ENCODE measurements at places on chromosomes 1 and 21.

DNA sequence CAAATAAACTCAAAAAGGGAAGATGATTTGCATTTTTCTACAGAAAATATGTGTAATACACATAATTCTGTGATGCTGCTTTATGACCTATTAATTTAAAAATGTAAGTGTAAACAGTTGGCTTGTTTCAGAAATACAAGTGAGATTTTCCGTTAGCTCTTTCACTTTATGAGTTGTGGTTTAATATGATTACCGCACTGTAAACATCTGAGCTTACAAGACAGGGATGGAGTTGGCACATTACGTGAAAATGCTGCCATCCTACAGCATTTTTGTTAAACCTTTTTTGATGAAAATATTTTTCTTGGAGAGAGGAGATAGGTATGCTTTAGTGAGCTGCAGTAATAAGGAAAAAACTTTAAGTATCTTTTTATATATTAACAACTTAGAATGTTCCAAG lies 426.8 kb upstream of the ADAMTS5 start:
- DNase-seq: no peak

DNA sequence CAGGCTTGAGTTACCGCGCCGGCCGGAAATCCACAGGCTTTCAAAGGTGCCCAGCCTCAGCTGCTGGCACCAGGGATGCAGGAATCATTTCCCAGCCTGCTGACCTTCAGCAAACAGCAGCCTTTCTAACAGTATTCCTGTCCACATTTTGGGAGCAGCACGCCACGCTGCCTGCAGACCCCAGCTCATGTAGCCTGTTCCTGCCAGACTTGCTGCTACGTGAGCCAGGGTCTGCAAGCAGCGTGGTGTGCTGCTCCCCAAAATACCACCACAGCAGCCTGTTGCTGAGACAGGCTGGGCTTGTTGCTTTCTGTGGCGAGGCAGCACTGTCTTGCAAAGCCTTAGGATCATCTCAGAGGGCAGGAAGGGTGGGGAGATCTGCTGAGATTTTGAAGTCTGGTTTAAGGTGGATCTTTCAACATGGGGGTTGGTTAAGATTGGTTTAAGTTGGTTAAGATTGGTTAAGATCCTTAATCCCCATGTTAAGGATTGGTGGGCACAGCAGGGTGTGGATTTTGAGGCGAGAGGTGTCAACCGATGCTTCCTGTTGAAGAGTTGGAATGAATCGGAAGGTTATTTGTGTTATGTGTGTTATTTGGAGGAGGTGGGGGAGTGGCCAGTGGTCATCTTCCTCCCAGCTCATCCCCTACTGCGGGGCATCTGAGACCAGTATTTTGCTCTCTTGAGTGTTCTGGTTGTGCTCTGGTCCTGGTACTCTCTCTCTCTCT lies 12.9 kb downstream of the FAAH start:
- DNase-seq: no peak

- no peak for DNase-seq
These were observed 331.6 kb downstream of the SRGAP2C start for GRCh38 chr1:121516234-121516967.

GRCh38 chr1:180281490-180281889 lies 51.4 kb downstream of the LHX4 start:
- DNase-seq: no peak

DNA sequence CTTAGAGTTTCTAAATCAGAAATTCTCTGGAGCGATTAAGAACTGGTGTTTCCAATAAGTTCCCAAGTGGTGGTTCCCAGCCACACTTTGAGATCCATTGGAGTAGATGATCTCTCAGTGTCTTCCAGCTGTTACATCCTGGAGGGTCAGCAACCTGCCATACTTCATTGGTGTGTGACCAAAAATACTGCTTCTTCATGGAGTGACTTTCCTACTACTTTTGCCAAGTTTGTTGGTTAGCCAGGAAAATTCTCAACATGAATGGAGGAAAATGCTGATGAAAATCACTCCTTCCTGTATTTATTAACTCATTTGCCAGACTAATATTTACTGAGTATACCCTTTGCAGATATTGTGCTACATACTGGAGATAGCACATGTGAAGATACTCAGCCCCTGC lies 186.1 kb downstream of the FGGY start:
- DNase-seq: no peak

DNA sequence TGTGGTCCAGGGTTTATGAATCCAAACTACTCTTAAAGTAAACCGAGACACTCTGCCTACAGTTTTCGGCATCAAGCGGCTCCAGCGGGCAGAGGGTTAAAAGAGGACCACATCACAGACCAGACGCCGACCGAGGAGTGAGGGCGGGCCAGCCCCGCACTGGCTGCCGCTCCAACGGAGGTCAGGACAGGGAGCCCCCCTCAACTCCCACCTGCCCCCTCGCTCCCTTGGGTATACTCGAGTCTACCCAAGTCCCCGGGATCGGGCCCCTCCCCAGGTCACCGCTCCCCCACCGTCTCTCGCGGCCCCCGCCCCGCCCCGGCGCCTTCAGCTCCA lies 312 bp downstream of the ARNT start:
- peak; percentile 46 for DNase-seq

DNA sequence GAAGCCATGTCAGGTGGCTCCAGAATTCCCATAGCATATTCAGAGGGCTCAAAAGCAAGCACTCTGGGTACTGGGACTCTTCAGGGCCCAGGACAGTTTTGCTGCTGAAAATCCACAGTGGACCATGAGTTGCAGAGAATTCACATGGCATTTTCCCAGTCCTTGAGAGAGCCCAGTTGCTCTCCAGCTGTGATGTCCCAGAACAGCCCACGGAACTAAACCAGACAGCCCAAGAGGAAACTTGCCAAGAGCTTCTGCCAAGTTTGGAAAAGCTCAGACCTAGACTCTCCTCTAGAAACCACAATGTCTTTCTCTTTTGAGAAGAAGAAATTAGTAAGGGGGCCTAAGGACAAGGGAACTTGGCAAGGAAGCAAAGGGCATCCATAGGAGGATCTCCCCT lies 69.4 kb downstream of the RGS2 start:
- DNase-seq: peak; percentile 8

DNA sequence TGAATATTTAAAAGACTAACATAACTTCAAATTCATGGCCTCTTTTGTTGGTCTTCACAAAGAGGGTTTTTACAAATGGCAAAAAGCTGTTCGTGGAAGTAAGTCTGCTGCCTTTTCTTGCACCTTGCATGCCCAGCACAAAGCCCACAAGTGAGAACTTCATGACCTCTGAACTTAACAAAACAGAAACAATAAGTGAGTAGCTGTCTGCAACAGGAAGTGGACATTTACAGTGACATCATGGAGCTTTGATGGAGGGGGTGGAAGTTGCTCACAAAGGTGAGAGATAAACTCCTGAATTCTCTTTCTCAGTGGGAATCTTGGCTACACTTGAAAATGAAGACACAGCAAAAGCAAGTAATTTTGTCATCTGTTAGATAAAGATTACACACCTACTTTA lies 303.3 kb upstream of the DEPDC1 start:
- DNase-seq: no peak

DNA sequence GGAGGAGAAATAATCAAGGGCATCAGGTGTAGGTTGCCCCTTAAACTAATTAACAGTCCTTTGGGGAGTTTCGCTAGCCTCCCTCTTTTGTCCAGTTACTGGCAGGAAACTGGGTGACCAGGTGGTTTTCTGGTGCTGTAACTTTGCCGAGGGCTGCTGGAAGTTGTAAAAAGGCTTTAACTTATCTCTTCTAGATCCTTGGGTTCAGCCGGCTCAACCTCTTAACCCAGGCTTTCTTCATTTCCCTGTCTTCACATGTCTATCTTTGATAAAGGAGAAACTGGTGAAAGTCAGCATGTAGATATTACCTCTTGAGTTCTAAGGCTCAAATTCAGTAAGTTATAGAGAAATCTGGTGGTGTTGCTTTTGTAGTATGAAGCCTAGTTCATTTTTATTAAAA lies 289.7 kb upstream of the NRIP1 start:
- no peak for DNase-seq

- DNase-seq: no peak
These were observed 61.8 kb upstream of the PTGFRN start for GRCh38 chr1:116847688-116848531.

- no peak for DNase-seq
These were observed 839.9 kb downstream of the USP25 start for GRCh38 chr21:16569679-16570078.

DNA sequence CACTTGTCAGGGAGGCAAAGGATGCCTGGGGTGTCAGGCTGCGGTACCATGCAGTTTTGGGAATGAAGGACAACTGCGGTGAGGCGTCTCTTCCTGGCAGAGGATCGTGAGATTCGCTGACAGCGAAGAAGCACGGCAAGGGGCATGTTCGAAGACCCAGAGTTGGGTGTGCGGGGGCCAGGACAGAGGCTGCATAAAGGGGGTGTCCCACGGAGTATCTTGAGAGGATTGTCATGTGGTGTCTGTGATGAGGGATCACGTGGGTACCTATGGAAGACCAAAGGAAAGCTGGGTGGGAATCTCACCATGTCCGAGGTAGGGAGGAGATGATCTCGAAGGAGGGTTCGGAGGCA lies 372 bp downstream of the SLC25A44 start:
- DNase-seq: peak; percentile 24

GRCh38 chr1:39369565-39369964 lies 121.9 kb upstream of the BMP8A start:
- DNase-seq: no peak

DNA sequence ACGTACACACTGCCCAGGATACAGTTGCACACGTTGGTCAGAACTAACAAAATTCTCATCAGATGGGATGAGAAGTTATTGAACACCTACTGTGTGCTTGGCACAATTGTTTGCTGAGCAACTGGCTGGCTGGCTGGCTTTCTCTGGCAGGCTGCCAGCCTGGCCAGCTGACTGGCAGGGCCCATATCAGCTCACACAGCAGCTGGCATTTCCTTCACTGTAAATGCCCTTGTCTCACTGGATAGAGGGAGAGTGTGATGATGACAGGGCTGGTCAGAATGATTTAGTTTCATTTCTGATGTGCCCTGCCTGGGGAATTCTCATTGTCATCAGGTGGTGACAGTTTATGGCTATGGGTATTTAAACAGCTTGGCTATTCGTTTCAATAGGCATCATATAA lies 15.8 kb downstream of the CAMK2N1 start:
- DNase-seq: peak; percentile 92

DNA sequence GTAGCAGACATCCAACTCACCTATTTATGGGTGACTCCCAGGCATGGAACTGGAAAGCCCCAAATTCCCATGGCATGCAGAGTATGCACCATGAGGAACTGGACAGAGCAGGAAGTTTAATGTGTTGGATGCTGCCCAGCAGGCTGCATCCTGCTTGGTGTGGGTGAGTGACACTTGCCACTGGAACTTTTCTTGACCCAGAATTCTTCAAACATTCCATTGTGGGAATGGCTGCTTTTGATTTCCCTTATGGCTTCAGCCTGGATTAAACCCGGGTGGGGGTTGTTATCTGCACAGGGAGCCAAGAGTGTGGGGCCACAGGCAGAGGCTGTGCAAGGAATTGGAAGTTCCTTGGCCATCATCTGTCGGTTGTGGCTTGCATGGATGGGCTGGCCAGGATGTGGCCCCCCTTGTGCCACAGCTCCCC lies 26.9 kb upstream of the BACE2 start:
- no peak for DNase-seq

- no peak for DNase-seq
These were observed 144.6 kb upstream of the COL6A1 start for GRCh38 chr21:45836694-45837670.

GRCh38 chr1:236403905-236404696 lies 10.0 kb downstream of the EDARADD start:
- no peak for DNase-seq

DNA sequence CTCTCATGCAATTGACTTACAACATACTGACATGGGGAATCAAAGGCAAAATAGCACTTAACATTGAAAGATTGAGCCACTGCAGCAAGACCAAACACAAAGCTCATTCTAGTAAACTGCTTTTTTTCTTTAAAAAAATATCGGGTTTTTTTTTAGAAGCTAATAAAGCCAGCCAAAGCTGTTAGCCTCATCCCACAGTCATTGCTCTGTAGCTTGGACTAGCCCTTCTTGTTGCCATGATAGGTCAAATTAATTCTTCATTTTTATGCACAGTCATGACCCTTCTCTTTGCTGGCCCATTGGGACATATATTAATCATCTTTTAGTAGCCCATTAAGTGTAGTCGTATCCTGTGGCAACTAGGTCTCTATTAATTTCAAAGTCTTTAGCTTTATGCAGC lies 231.3 kb downstream of the ADGRL2 start:
- no peak for DNase-seq

GRCh38 chr1:56975446-56975845 lies 9.6 kb upstream of the C8B start:
- DNase-seq: no peak

DNA sequence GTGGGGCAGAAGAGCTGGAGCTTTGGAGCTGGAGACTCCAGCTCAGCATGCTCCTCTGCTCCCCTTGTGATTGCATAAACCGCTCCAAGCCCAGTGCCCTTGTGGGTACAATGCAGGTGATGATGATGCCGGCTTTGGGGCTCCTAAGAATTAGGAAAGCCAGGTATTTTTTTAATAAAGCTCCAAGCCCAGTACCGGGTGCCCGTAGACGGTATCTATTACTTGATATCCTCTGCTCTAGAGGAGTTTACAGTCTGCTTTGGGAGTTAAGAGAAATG lies 27.2 kb downstream of the TENT5C start:
- no peak for DNase-seq

DNA sequence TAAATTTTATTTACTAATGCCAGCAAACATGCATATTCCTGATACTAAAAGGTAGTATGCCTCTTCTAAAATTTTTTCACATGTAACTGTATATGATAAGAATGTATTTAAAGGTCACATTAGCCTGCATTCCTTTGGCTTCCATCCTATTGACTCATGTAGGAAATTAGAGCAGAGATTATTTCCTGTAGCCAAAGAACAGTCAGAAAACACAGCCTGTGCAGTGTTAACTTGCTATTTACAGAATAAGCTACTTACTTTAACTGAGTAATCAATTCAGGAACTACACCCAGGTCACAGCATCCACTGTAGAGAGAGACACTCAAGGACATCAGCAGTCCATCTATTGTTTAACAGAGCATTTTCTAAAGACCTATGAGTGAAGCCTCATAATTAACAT lies 154.5 kb upstream of the ADGRL4 start:
- no peak for DNase-seq

GRCh38 chr1:111620441-111620971 lies 917 bp downstream of the RAP1A start:
- peak; percentile 58 for DNase-seq

Measured in small intestine (tissue), 16 donors.